Mammary epithelial cell (primary cell): ENCODE measurements at places on chromosomes 11 and 22.

DNA sequence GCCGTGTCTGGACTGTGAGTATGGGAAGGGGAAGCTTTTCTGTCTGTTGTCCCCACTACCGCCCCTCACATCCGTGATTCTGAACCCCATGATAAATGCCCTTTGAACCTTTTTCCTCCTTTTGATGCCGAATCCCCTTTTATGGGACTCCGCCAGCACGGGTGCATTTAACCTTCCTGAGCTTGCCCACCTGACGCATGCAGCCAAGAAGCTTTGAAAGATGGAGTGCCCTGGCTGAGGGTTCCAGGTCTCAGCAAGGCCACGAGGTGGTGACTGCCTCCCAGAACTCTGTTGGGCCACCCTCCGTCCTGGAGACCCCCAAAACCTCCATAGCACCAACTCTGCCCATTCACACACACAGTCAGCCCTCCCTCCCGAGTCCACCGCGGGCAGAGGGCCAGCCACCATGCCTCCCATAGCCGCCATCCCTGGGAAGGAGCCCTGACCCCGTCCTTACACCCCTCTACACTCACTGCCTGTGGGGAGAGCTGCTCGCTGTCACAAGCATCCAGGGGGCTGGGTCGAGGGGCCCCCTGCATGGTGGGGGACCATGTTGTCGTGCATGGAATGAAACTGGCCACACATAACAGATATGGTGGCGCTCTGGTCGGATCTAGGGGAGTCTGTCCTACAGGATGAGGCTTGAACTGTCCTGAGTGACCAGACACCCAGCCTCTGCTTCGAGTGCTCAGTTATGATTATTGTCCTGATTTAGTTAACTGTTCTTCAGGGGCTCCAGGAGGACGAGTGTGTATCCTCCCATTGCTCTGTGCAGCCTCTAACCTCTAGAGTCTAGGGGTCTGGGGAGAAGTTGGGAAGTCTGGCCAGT is 822 bp upstream of the COMT start:
- no peak for DNase-seq

DNA sequence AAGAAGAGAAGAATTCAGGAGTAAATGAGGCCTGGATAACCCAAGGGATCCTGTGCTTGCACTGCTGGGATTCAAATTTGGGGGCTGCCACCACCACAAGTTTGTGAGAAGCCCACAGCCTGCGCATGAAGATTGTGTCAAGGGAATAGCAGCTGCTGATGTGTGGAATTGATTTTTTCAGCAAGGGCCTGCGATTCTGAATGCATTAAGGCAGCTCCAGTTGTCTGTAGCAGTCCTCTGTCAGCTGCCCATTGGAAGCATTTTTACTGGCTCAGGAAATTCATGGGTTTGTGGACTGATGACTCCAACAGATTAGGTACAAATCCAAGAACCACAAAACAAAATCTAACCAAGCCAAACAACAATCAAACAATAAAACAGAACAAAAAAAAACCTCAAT is 14.0 kb downstream of the ARVCF start:
- DNase-seq: no peak

- DNase-seq: peak; percentile 82
Measured at GRCh38 chr22:39253435-39254070, 8.8 kb upstream of the PDGFB start.

DNA sequence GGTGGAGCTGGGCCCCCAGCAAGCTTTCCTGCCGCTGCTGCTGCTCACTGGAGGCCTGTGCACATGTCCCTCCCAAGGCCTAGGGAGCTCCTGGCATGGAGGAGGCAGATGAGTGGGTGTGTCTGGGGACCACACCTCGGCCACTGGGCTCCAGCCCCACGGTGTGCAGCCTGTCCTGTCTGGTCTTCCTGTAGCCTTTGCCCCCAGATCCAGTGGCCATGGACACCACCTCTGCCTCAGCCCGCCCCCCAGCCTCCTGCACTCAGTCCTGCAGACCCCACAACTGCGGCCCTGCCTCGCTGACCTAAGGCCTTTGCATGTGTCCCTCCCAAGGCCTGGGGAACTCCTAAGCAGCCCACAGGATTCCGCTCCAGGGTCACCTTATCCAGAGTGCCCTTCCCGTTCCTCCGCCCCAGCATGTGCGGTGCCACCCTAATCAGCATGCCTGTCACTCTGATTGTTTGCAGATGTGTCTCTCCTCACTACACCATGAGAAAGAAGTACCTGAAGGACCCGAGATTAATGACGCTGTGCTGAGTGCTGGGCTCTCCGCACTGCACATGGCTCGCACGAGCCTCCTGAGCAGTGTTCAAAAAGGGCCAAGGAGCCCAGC is 8.6 kb downstream of the GAL start:
- no peak for DNase-seq

DNA sequence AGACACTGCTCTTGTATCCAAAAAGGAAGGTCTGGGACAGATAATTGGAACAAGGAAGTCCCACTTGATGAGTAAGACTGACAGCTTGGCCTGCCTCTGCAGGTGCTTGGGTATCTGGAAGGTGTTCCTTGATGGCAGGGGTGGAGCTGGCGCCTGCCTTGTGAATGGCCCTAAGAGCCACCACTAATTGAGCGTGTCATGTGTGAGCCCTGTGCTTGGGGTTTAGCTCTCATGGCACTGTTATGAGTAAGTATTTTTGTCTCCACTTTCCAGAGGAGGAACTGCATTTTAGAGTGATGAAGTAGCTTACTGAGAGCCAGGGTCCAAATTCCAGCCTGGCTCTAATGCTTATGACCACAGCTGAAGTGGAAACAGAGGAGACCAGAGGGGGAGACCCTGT is 71.2 kb upstream of the NECTIN1 start:
- no peak for DNase-seq

GRCh38 chr11:13713982-13714381 is 45.5 kb downstream of the FAR1 start:
- DNase-seq: no peak

GRCh38 chr22:42371099-42371498 is 61.1 kb downstream of the NFAM1 start:
- DNase-seq: no peak

GRCh38 chr11:30342736-30343166 is 19.8 kb downstream of the ARL14EP start:
- no peak for DNase-seq

DNA sequence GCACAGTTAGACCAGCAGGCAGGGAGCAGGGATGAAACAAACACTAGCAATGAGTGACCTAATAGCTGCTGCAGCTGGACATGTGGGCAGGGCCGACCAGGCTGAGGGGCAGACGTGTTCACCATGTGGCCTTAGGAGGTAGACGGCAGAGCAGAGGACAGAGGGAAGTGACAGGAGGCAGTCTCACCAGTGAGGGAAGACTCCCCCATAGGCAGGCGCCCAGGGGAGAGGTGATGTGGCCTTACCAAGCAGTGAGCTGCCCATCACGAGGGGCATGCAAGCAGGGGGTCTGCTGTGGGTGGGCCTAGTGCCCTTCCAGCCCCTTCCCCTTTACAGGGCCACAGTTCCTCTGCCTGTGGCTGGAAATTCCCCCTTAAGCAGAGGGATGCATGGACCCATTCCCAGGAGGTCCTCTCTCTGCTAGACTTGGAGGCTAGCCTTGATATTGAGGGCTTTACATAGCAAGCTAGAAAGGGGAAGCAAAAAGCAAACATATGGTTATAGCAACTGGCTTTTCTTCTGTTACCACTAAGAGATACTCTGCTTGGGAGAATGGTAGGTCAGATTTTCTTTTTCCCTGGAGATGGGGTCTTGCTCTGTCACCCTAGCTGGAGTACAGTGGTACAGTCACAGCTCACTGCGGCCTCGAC is 67.6 kb downstream of the MPPED1 start:
- DNase-seq: no peak

DNA sequence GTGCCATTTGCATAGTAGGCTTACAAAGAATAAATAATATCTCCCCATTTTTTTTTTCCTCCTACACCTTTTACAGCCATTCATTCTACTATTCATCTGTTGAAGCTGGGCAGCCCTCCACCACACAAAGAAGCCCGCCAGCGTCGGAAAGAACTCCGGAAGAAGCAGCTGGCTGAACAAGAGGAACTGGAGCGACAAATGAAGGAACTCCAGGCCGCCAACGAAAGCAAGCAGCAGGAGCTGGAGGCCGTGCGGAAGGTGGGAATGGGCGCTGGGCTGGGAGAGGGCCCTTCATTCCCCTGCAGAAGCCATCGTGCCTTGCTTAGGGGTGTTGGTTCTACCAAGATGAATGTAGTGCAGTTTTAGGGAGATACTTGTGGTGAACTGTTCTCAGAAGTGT is 68.6 kb downstream of the SWAP70 start:
- DNase-seq: no peak

- peak; percentile 50 for DNase-seq
Measured at GRCh38 chr11:11028017-11028692, 170.3 kb upstream of the ZBED5 start.

DNA sequence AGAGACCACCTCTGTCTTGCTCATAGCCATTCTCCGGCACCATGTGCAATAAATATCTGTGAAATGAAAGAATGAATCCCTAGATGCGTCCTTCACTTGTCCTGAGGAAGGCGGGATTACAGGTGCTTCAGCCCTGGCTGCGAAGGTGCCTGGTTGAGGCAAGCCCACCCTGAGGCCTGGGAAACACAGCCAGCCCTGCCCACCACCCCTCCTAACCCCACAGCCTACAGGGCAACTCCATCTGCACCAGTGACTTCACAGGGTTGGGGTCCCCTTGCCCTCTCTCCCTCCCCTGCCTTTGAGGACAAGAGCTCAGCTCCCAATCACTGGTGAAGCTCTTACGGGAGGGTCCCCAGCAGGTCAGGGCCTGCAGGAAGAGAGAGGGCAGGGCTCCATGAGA is 17.5 kb upstream of the SCGB1A1 start:
- no peak for DNase-seq

- DNase-seq: no peak
Measured at GRCh38 chr22:50490531-50491308, 4.1 kb downstream of the MIOX start.

DNA sequence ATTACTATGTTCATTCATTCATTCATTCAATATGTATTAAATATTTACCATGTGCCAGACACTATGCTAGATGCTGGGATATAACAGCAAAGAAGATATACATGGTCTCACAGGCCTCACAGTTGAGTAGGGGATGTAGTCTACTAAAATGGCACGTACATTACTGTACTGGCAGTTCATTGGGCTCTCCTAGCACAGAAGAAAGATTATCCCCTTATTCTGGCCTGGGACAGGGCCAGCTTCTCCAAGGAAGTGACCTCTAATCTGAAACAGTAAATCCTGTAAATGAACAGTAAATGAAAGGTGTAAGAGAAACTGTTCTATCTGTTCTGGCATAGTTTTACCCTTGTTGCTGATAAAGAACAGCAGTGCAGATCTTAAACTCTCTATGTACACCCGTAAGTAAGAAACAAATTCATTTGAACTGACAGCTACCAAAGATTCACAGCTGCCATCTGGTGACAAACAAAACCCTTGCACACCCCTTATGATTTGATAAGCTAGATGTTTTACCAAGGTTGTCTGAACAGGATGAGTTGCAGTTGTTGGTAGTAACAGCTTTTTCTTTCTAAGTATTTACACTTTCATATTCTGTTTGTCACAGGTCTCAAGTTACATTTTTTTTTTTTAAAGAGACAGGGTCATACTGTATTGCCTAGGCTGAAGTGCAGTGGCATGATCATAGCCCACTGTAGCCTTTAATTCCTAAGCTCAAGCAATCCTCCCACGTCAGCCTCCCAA is 263.1 kb downstream of the TMEM135 start:
- DNase-seq: no peak

DNA sequence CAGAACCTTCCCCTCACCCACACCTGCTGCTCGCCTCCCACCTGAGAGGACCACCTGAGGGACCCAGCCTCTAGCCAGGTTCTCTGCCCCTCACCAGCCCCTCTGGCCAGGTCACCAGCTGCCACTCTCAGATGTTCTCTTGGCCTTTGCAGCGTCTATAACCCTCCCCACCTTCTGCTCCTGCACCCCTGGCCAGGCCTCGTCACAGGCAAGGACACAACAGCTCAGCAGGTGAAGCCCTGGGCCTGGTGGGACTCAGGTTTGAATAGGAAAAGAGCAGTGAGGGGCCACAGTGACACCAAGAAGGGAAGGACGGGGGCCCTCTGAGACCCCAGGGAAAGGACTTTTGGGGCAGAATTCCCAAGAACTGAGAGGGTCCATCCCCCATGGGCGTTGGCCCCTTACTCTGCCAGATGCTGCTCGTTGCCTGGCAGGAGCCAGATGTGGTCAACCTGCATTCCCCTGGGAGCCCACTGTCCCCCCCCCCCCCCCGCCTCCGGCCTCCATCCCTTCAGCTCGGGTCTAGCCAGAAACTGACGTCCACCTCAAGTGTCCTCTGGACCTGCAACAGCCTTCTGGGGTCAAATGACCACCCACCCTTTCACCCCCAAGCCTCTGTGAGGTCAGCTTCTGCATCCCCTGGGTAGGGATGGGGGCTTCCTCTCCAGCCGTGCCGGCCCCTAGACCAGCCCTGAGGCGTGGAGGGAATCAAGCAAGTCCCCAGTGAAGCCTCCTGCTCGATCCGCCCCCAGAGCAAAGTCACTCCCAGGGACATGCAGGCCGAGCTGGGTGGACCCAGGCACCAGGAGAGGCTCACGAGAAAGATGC is 28.7 kb downstream of the SBF1 start:
- DNase-seq: no peak

DNA sequence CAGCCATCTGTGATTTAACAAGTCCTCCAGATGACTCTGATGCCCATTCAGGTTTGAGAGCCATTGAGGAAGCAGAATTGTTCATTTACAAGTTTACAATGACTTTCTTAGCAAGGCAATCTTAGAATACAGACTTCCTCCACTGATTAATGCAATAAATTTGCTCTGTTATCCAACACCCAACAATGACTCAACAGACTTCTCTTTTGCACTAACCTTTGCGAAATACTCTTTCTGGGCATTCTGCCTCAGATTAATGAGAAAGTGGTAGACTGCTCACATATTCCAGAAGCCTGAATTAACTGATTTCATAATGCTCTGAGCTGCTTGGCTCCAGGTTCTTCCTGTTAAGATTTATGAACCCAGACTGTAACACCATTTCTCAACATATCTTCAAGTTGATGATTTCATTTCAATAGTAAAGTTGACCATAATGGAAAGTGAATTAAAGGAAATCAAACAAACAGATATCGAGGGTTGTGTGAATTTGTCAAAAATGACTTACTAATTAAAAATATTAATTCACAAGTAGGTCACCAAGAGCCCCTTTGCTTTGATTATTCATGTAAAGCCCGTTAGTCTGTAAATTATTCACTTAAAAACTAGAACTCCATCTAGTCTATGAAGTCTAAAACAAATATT is 70.5 kb upstream of the BLID start:
- peak; percentile 97 for DNase-seq
